ENCODE measurements at places on chromosomes 6 and 20.

GRCh38 chr6:136015531-136015930 is 164.0 kb downstream of the PDE7B start:
- DNase-seq = no peak

DNA sequence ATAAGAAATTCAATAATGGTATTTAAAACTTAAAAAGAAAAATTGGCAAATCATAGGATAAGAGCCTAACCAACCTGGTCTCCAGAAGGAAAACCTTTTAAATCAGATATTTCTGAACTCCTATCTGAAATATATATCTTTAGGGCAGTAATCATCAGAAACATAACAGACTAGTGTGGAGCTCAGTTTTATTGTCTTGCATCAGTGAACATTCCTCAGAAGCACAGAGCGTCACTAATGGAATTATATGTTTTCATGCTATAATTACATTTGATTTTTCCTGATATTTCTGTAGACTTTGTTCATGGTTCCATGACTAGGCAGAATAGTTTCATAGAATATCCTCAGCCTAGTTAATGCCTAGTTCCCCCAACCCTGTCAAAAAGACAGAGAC is 262.2 kb downstream of the EYA4 start:
- DNase-seq = no peak

GRCh38 chr6:43680308-43681200 is 7.0 kb downstream of the MRPS18A start:
- DNase-seq = no peak

DNA sequence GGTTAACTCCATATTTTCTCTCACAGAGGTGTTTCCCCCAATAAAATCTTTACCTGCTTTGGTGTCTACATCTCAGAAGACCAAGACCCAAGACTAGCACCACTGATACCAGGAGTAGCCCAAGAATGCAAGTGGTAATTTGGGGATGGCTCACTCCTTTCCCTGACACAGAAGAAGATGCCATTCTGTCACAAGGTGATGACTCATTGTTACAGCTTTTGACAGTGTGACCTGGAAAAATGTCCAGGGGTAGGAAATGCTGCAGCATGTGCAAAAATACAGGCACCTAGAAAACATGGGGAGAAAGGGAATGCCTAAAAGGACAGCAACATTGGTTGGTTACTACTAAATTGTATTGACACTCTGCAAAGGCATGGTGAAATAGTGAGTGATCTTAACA is 254.0 kb upstream of the GJE1 start:
- DNase-seq = no peak

DNA sequence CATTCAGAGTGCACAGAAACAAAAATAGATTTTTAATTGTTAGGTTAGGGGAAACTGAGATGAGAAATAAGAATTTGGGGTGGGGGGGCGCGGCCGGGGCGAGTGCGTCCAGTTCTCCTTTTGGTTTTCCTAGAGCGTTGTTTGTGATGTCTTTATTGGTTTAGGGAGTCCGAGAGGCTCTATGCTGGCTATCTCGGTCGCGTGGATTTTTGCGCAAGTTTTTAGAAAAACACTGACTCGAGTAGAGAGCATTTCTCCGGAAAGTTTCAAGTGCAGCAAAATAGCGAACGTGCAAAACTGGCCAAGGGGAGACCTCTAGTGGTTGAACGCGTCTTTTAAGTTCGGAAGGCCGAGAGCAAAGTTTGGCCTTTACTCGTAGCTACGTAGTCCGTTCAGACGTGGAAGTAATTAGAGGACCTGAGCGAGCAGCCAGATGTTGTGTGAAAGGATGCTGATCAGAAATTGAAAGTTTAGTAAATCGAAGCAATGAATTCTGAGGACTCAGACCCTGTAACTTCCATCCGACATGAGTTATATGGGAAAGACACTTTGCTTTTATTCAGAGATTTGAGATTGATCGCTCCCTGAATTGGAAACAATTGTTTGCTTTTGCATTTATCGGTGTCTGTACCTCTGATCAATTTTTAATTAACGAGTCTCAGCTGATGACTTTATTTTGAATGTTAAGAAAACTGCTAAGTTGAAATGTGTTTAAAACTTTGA is 2.7 kb downstream of the L3MBTL3 start:
- DNase-seq = peak; percentile 75

- DNase-seq = no peak
Measured at GRCh38 chr6:133644892-133645619, 243.9 kb upstream of the TCF21 start.

GRCh38 chr6:138970159-138970558 is 17.9 kb downstream of the REPS1 start:
- DNase-seq = no peak

DNA sequence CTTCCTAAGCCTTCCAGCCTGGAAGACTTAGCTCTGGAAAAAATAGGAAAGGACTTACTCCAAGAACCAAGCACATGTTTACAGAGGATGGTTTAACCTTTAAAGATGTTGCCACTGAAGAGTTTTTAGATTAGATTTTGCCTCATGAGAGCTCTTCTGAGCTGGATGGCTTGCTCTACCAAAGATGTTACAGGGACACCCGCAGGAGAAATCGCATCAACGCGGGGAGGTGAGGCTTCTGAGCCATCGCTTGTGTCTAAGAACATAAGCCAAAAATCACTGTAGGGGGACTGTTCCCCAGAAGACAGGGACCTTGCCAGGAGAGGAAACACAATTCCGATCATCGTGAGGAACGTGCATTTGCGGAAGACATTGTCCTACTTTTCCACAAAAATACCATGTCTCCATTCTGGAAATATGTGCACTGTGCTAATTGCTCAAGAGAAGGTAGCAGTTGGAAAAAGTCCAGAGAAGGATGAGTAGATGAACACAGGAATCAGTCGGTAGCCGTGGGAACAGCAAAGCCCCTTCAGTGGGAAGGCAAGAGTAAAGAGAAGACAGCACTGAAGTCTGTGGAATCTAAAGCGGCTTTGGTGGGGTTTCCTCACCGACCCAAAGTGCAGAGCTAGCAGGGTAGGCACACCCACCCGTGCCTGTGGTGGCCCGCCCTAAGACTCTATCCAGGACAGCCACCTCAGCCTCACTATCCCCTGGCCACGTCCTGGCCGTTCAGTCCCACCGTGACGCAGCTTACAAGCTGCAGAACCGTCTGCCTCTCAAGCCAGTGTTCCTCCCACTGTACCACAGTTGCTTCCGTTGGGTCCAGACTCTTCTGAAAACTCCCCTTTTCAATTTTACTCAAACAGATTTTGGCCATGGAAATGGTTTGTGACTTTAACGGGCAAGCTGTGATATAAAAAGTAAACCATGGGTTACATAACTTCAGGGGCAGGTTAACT is 334.8 kb downstream of the NRN1 start:
- no peak for DNase-seq

GRCh38 chr20:49160057-49160929 is 27.8 kb downstream of the STAU1 start:
- no peak for DNase-seq

- DNase-seq = no peak
Measured at GRCh38 chr20:46665602-46666001, 14.3 kb upstream of the SLC13A3 start.

GRCh38 chr20:40572251-40572650 is 116.8 kb downstream of the MAFB start:
- no peak for DNase-seq

GRCh38 chr6:165899611-165900010 is 236.6 kb upstream of the PDE10A start:
- no peak for DNase-seq

DNA sequence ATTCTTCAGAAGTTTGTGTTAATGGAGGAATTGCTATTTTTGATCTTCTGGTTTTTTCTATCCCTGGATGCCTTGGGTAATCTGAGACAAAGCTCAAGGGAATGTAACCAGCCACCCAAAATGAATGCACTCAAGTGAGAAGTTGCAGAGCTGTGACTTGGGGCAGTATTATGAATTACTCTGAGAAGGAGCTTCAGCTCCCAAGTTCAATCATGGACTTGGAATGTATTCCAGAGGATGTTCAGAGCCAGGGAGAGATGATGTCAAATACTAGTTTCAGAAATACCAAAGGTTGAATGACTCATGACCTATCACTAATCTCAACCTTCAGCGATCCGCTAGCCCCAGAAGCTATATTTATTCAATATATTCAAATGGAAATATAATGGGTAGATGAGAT is 375.2 kb upstream of the PLCB4 start:
- DNase-seq = no peak

DNA sequence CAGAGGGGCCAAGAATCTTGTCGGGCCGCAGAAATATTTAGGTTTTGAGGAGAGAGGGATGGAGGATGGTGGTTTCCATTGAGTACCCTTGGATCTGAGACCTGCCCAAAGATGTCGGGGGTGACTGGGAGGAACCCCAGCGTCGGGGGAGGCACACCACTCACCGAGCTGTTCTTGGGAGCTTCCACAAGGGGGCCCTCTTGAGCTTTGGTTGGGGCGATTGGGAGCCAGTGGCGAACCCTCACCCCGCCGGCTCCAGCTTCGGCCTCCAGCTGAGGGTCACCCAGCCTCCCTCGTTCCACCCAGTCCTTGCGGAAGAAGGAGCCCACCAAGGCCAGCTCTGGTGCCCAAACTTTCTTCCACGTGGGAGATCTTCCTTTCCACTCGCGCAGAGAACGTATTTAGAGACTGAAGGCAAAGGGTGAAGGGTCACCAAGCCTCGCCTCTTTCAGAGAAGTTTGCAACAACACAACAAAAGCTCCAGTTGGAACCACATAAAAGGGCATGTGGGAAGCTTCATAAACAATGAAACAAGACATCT is 33.6 kb downstream of the APCDD1L start:
- DNase-seq = peak; percentile 56

DNA sequence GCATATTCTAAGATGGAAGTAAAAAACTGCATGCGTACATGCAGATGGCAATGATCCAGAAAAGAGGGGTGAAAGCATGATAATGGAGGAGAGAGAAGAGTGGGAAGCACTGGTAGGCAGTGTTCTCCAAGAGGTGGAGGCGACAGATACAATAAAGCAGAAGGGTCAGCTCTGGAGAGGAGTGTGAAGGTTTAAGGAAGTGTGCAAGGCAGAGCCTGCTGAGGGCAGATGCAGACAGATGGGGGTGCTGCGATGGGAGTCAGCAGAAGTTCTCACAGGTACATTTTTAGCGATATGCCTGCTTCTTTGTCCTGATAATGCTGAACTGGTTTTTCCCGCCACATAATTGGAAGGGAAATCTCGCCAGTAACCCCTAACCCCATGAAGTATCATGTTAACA is 81.1 kb upstream of the C6orf118 start:
- no peak for DNase-seq

DNA sequence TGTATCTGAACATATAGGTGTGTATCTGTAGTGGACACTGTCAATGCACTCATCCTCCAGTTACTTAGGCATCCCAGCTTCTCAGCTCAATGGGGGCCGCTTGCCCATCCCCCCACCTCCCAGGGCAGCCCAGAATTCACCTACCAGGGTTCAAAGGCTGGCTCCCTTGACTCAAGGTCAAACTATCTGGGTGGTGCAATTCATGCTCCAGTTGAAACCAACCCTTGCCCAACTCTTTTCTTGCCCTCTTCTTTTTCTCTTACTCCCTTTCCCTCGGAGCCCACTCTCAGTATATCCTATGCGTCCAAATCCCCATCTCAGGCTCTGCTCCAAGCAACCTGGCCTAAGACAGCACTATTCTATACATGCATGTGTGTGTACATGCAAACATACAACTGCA is 127.4 kb downstream of the BCAS1 start:
- no peak for DNase-seq

DNA sequence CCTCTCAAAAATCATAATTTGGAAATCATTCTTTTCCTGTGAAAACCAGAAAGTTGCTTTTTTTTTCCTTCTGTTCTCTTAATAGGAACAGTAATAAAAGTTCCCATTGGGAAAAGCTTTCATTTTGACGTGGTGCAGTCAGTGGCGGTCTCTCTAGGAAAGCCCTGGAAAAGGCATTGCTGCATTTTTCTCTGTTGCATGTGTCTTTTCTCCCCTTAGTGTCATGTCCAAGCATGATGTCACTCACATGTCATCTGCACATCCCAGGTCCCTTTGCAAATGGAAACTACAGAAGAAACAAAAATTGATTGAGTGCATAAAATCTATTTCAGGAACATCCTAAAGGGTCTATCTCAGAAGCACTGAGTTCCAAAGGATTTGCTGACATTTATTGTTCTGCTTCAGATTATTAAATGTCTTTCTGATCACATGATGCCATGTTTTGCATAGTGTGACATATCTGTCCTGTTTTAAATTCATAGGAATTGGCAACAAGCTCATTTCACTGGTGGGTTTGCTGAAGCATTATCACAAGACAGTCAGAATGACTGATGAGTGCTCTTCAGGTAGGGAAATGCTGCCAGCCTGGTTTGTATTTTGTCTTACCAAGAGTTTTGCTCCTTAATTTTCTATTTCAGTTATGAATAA is 208.7 kb downstream of the SOX4 start:
- no peak for DNase-seq

GRCh38 chr6:8065519-8065911 is 1.3 kb upstream of the BLOC1S5 start:
- DNase-seq = no peak
